Stimulated activated CD4-positive, alpha-beta T cell treated with anti-CD3 and anti-CD28 coated beads, TNF-alpha, amount 100 ng/mL, for 1 hour (primary cell): ENCODE measurements at places on chromosomes 5 and 9.

GRCh38 chr9:137252555-137253506 lies 1.7 kb downstream of the STPG3 start:
- no peak for DNase-seq

GRCh38 chr9:122403381-122404000 lies 32.7 kb downstream of the PTGS1 start:
- no peak for DNase-seq

DNA sequence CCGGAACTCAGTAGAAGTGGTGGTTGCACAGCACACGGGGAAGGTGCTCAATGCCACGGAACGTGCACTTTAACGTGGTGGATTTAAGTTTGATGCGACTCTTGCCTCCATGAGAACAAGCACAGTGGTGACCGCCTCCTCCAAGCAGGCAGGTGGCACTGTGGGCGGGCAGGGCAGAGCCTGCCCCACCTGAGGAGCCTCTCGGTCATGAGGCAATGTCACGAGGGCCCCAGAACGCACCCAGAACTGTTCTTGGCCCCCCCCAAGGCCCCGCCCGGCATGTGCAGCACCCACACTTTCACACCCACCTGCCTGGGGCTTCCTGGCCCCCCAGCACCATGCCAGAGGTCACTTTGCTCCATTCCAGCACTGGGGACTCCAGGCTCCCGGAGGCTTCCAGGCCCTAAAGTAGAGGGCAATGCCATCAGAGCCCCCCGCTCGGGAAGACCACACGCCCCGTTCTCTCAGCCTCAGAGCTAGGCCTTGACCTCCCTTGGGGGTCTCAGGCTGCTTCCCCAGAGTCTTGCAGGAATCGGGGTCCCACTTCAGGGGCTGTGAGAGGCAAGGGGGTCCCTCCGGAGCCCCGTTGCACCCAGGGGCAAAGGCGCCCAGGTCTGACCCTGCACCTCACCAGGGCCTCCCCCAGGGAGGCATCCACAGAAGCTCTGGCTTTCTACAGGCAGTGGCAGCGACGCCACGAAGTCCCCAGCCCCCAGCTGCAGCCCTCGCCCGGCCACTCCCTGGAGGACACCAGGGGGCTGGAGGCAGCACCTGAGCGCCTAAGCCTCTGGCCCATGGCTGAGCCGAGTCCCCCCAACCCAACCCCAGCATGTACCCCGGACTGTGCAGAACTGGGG lies 14.0 kb downstream of the CCDC187 start:
- DNase-seq = no peak

- DNase-seq = no peak
These were observed 28.4 kb downstream of the ANKS6 start for GRCh38 chr9:98767915-98768314.

DNA sequence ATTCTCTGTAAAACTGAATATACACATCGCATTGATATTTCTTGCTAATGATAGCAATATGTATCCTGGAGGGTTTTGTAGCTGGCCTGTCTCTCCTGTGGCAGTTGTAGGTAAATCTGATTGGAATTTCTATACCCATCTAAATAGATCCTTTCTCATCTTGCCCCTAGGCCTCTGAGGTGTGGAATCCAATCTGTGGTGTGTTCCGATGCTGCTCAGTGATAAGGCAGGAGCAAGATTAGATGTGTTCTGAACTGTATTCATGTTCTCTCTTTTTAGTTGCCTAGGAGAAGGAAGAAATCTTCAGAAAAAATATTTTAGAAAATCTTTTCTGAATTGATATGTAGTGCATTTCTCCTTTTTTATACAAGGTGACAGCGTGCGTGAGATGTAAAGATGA lies 507.5 kb downstream of the NR2F1-AS1 start:
- no peak for DNase-seq

- no peak for DNase-seq
These were observed 174.0 kb downstream of the HMHB1 start for GRCh38 chr5:143985832-143986515.

DNA sequence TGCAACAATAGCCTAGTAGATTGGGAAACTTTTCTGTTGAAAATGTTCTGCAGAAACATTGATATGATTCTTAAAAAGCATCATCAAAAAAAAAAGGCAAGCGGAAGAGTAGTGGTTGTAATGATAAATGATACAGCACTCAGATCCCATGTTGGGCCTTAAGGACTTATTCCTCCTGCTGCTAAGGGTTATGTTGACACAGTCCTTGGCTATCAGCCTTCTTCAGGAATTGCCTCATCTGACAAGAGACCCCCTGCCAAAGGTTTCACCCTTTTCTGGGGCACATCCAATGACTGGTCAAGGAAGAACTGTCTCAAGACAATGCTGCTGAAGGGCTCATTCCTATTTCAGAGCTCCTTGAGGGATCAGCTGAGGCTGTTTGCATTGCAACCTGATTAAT lies 44.3 kb upstream of the MAMDC2 start:
- no peak for DNase-seq

- no peak for DNase-seq
These were observed 80.2 kb upstream of the HTR4 start for GRCh38 chr5:148734518-148734917.

DNA sequence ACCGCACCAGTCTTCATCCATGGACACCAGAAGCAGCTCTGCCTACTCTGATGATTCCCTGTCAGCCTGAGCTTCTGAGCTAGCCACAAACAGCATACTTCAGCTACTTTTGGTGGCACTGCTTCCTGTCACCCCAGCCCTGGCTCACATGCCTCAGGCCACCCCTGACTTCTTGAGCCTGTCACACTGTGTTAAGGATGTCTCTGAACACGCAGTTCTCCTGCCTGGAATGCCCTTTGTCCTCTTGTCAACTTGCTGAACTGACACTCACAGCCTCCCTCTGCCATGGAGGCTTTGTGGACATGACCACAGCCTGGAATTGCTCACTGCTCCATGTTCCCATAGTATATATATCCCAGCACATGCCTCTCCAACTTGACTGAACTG lies 7.2 kb downstream of the MACROH2A1 start:
- DNase-seq = no peak

- DNase-seq = no peak
These were observed 198.2 kb downstream of the SEMA5A start for GRCh38 chr5:9347541-9348295.

DNA sequence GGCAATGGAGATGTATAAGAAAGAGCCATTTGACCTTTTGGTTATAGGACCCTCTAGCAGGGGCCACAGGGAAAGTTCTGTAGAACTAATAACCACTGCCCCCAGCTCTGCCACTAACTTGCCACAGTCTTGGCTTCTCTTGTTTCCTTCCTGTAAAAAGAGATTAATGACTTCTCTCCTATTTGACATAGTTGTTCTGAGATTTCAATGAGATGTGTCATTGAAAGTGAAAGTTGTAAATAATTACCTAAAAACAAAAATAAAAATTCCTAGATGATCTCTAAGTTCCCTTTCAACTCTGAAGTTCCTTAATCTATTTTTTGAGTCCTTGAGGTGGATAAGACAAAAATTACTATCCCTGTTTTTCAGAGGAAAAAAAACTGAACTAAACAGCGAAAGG lies 1.4 kb upstream of the KIF12 start:
- no peak for DNase-seq

DNA sequence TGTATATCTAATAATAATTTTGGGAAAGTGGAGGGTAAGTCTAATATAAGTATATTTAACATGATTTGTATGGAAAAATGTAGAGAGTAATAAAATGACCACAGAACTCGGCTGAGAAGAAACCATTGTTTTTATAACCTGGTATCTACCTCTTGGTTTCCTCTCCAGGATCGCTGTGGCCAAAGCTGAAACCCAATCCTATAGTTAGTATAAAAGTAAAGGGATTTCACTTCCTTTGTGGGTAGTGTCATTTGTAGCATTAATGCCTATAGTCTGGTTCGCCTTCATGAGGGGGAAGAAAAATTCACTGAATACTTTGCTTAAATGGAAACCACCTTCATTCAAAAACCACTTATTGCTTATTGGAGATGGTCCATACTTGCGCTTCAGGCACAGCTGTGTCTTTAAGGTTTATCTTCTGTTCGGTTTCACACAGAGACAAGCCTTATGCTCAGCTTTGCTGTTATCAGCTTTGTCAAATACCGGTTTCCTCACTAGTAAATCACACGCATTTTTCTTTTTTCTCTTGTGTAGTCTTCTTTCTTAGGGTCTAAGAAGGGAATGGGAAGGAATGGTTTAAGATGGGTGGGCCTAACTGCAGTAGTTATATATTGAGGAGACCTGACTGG lies 12.1 kb downstream of the PIK3R1 start:
- no peak for DNase-seq

DNA sequence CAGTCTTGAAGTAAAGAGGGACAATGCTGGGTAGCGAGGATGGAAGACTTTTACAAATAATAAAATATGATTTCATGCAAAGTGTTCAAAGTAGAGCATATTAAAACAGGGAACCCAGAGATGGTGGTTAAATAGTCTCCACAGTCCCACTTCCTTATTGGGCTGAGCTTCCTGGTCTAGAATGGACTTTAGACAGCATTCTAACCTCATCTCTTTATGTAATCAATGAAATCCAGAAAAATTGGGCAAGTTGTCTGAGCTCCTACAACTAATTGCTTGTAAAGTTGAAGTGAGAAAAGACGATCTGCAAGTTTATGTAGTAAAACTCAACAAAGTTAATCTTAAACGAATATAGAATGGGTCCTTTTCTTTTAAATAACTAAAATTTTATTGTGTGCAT lies 328.9 kb downstream of the PJA2 start:
- no peak for DNase-seq

DNA sequence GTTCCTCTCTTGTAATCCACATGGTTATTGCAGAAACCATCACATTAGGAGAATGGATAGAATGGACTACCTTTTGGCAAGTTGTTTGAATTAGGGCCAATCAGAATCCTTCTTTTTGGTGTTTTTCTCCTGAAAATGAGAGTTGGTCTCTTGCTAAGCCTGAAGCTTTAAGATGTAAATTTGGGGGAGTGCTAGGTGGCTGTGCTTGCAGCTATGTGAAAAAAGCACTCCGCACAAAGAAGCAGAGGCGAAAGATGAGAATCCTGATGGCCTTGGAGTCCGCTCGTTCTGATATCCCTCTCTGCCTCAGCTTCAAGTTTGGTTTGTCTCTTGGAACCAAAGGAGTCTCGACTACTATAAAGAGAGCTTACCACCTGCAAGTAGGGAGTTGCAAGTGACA lies 63.6 kb downstream of the INIP start:
- DNase-seq = no peak

DNA sequence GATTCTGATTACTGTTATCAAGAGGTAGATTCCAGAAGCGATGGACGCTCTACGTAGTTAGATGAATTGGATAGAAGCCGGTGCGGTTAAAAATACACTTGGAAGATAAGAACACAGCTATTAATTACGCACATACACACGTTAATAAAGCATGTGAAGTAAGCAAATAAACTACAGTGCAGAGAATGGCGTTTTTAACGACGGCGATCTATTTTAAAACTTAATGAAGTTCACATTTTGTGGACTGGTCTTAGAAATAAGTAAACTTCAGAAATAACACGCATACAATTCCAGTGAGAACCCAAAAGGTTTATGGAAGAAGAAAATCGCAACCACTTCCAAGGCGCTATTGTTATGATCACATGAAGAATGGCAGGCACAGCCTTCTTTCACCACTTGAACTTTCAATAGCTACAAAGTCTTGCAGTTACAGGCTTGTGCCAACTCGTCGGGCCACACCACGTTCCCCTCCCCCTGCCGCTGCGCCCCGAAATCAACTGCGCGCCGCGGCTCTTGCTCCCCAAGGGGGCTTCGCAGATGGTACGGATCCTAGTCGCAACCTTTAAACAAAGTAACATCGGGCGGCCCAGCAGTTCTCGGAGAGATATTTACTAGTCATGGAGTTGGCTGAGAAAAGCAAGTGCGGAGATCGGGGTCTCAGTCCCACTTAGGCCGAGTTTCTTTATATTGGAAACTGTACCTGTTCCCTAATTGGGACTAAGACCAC lies 866 bp upstream of the SEMA6A start:
- no peak for DNase-seq

DNA sequence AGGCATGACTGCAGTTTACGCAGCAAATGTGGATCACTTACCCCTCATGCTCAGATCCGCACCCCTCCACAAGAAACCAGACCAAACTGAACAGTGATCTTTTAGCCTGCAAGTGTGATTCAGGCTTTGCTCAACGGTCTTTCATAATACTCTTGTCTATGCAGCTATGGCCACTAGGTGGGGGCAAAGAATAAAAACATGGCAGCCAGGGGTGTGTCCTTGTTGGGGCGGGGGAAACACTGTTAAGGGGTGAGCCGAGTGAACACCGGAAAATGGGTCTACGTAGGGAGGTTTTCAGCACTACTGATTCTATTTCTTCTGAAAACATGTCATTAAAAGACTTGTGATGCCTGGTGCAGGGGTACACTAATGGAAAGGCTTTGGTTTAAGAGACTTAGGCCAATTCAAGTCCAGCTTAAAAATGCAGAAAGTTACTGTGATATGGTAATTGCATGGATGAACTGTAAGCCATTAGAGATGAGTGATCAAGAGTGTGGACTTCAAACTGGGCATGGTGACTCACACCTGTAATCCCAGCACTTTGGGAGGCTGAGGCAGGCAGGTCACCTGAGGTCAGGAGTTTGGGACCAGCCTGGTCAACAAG lies 49.9 kb upstream of the GPR151 start:
- no peak for DNase-seq

DNA sequence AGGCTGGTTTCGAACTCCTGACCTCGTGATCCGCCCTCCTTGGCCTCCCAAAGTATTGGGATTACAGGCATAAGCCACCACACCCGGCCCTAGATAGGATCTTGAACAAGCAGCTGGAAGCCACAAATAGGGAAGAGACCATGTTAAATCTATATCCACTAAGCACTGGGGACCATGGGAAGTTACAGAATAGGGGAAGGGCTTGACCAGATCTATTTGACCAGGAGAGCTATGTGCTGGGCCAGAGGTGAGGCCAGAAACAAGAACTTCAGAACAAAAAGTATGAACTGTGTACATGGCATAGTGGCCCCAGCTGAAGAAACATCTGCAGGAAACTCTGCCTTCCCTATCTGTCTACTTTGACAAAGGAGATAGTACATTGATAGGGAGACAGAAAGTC lies 10.8 kb downstream of the KLF4 start:
- no peak for DNase-seq

- no peak for DNase-seq
These were observed 856.9 kb upstream of the PTPRD start for GRCh38 chr9:11469745-11470144.

- DNase-seq = no peak
These were observed 113.2 kb downstream of the PALM2AKAP2 start for GRCh38 chr9:109893241-109893640.

DNA sequence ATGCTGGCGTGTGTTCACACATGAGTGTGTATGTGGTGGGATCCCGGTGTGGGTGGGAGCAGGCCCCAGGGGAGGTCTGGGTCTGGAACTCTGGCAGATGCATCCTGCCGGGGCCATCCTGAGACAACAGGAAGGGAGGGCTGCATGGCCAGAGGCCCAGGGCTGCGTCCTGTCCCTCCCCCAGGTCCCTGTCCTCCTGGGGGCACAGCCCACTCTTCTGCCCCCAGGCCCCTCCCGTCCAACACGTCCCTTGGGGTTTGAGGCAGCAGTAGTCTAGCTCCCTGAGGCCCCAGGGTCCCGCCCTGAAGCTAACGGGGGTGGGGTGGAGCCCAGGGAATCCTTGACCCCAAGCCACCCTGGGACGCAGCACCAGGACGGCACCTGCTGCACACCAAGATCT lies 16.6 kb downstream of the FLT4 start:
- DNase-seq = no peak
